ENCODE measurements at places on chromosomes 13 and 19.

DNA sequence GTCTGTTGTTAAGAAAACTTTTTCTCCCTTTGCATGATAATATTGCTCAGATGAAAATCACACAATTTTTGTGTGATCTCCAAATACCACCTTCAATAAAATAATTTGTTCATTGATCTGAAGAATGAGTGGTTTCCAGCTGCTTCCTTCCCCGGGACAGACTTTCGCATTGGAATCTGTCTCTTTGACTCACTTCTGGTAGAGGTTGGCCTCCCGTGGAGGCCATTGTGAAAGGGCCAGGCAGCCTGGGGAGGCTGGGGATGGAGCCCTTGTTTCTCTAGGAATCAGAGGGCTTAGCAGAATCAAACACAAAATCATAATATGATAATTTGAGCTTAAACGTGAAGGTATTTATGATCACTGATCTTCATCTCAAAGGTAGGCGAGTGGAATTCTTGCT, 135.0 kb upstream of the ZNF536 start:
- no peak for DNase-seq

DNA sequence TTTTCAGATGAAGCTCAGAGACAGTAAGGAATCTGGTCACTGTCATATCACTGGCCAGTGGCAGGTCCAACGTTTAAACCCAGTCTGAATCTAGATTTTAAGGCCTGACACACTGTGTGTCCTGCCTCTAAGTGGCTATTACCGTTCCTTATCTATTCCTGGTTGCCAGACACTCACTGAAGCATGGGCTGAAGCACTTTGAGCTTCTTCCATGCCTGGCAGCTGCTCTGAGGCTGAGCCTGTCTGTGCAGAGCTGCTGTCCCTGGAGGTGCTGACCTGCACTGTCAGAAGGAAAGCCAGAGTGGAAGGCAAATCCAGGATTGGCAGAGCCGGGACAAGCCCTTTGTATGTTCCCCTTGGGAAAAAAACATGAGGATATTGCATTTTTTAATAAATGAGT, 109.2 kb upstream of the SLC7A1 start:
- DNase-seq: no peak

GRCh38 chr13:50141375-50141975, 126.2 kb downstream of the KCNRG start:
- no peak for DNase-seq

- no peak for DNase-seq
Measured at GRCh38 chr13:95724252-95724651, 47.3 kb downstream of the DNAJC3 start.

GRCh38 chr19:58387338-58388174, 487 bp downstream of the RPS5 start:
- no peak for DNase-seq

DNA sequence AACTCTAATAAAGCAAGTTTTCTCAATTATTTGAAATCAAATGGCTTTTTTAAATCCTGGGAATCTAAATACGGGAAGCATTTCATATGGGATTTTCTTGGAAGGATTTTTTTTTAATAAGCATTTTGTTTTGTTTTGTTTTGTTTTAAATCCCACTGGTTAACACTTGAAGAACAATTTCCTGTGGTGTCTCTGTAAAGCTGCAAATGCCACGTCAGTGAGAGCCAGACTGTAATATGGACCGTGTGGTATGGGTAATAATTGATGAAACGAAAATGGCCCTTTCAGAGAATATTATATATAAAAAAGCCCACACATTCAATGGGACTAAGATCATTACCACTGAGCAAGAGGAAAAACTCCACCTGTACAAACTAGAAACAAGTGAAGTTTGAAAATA, 33.9 kb upstream of the MIR17HG start:
- no peak for DNase-seq

- DNase-seq: no peak
Measured at GRCh38 chr19:13965926-13966683, 13.8 kb downstream of the DCAF15 start.

GRCh38 chr13:22103046-22104027, 432.5 kb downstream of the FGF9 start:
- no peak for DNase-seq

DNA sequence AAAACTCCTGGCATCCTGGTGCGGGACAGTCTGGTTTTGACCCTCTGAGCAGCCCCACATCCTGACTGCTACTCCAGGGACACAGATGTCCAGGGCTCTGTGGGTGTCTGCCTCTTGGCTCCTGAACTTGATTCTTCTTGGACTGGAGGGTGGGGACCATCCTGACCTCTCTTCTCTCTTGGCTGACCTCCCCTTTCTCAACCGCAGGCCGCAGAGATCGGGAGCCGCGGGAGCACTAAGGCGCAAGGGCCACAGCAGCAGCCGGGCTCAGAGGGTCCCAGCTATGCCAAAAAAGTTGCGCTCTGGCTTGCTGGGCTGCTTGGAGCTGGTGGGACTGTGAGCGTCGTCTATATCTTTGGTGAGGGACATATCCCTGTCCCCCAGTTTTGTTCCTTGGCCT, 1.0 kb downstream of the TIMM50 start:
- no peak for DNase-seq

DNA sequence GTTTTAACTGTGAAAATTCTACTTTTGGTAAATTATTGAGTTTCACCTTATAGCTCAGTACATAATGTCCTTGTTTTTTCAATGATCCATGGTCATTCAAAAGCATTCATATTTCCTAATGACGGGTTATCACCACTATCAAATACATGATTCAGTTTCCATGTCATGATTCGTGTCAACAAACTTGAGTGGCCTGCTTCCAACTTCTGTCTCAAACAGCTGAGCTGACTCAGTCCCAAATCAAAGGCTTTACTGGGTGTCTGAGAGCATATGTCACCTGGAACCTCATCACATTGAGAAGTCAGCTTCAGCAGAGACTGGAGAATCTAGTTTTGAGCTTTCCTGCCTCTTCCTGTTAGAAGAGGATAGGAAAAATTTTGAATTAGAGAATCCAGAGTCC, 40.3 kb upstream of the SGCG start:
- DNase-seq: no peak

DNA sequence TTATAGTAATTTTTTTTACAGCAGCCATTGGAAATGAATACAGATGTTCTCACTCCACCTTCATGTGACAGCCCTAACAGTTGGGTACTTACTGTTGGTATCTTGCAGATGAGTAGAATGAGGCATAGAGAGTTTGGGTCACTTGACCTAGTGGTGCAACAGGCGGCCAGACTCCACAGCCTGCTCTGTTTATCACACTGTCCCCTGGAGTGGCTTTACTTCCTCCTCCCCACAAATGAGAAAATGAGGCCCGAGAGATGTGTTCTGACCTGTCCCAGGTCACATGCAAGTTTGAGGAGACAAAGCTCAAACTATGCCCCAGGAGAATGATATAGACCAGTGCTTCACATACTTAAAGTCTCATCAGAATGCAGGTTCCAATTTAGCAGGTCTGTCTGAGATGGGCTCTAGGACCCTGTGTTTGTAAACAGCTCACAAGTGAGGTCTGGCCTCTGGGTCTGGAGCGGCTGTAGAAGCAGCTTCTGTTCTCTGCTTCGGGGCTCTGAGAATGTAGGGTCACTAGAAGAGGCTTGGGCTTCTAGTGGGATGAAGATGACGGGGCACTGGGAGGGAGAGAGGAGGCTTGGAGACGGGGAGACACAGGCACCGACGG, 37.4 kb upstream of the RCBTB2 start:
- no peak for DNase-seq

GRCh38 chr13:111033172-111034130, 81.7 kb upstream of the ARHGEF7 start:
- no peak for DNase-seq

- no peak for DNase-seq
Measured at GRCh38 chr19:39874404-39874803, 28.2 kb upstream of the FBL start.

GRCh38 chr13:88248393-88248792, 577.2 kb downstream of the SLITRK5 start:
- no peak for DNase-seq

DNA sequence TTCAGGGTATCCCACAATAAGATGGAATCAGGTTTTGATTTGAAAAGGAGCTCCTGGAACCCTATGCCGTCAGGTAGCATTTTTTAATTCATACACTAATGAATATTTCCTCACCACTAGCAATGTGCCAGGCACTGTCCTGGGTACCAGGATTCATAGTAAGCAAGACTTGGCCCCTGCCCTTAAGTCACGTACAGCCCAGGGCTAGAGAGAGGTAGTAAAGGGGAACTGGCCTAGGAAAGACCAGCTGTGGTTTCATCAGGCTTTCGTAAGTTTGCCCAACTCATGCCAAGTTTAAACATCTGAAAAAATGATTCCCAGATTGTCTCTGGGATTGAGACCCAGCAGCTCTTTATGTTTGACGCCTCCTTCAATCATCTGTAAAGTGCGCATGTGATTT, 45.9 kb upstream of the AMER2 start:
- DNase-seq: no peak

GRCh38 chr13:84446972-84447639, 564.8 kb upstream of the SLITRK1 start:
- no peak for DNase-seq

- no peak for DNase-seq
Measured at GRCh38 chr19:35843676-35844481, 8.4 kb downstream of the NPHS1 start.

DNA sequence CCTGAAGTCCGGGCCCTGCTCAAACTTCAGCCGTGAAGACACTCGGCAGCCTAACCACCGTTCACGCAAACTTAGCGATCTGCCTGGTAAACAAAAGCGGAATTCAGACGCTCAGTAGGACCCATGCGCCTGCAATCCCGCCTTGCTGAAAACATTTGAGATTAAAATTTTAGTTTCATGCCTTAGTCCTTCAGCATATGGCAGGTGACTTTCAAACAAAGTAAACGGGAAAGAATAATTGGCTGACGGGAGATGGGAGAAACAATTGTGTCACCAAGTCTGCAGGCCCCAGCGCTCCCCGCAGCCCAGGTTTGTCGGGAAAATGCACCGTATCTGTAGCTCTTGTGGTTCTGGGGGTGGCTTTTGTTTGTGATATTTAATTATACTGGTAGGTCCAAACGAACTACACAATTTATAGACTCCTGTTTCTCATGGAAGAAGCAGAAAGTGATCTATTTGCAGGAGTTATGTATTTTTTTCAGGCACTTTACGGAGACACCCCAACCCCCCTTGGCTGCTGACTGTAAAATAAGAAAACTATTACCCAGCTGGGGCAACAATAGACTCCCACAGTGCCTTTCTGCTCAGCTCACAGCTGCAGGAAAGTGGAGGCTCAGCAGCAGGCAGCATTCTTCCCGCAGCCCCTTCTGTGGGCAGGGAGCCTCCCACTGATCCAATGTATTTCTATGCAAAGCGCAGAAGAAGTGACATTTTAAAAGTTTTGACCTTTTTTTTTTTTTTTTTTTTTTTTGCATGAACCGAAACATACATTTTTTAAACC, 94.8 kb downstream of the SOX1 start:
- DNase-seq: no peak

DNA sequence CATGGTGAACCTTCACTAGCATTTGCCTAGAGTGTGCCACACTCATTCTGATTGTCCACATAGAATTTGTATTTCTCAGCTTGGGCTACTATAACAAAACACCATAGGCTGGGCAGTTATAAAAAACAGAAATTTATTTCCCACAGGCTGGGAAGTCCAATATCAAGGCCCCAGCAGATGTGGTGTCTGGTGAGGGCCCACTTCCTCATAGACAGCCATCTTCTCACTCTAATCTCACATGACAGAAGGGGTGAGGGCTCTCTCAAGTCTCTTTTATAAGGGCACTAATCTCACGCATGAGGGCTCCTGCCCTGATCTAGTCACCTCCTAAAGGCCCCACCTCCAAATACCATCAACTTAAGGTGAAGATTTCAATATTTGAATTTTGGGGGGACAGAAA, 53.6 kb downstream of the LRRC63 start:
- no peak for DNase-seq

- DNase-seq: peak; percentile 26
Measured at GRCh38 chr19:35090506-35091214, 25.0 kb upstream of the FXYD3 start.
